Chondrocyte (in vitro differentiated cells): ENCODE measurements at places on chromosomes 5 and 9.

DNA sequence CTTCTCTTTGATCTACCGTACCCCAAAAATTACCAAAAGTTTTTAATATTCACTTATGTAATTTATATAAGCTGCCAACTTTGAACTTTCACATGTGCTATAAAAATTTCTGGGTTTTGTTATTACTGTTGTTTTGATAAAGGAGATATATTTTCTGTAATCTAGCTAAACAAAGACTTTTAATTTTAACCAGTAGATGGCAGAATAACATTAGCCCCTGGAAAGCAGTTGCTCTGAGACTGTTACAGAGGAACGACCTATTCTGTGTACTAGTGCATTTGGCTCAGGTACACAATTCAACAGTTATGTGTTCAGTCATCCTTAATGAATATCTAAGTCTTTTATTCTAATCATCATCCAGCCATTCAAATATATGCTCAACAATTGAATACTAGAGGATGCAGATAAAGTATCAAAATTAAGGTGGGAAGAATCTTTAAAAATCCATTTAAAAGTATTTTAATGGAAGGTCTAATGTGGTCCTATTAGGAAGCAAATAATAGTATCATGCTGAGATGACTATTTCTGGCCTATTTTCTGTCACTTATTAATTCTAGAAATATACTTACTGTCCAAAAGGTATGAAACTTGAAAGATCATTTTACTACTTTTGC lies 8.6 kb downstream of the KLHL9 start:
- no peak for DNase-seq

DNA sequence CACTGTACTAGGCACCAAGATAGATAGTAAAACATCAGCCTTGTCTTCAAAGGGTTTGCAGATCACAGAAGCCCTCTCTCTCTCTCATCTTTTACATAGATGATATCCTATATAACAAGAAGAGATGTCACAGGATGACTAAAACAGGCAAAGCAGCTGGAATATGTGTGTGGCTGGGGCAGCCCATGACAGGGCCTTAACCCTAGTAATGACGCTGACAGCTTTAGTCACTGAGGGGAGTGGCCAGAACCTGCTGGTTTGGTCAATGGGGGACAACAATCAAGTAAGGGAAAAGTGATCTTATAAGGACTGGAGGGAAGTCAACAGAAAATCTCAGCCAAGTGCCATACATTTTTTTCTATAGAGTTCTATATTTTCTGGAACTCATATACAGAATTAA lies 41.9 kb upstream of the RIC1 start:
- no peak for DNase-seq

GRCh38 chr5:134090522-134090921 lies 24.0 kb upstream of the TCF7 start:
- DNase-seq: peak; percentile 52

DNA sequence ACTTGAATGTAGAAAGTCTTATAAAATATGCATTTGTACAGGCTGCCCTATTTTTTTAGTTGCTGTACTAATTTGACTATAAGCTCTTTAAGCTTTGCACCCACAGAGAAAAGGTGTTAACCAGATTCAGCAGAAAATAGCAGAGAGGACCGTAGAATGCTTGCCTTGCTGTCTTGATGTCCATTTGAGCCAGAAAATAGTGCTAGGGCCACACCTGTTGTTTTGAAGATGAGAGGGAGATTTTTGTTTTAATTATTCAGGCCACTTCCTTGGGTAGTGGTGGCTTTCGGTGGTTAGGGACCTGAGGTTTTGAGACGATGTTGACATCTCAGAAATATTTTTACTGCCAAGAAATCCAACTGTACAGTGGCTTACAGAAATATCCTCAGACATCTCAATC lies 196.0 kb downstream of the SPATA31D1 start:
- no peak for DNase-seq

DNA sequence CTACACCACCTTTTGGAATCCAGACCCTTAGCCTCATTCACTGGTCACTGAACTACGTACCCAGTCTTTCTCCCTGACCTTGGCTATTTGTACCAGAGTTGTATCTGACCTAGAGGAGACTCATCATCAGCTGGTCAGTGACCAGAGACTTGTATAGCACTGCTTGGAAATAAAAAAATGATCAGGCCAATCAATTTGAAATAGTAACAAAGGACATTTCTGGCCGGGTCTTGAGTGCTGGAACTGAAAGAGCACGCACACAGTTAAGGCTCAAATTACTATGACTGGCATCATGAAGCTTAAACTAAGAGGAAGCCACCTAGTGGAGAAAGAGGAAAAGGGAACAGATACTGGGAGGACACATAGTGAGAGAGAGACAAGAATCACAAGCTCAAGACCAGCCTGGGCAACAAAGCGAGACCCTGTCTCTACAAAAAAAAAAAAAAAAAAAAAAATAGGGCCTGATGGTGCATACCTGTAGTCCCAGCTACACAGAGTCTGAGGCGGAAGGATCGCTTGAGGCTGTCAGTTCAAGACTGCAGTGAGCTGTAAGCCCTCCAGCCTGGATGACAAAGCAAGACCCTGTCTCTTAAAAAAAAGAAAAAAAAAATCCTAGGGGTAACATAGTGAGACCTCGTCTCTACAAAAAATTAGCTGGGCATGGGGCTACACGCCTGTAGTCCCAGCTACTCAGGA lies 12.8 kb upstream of the SRP19 start:
- DNase-seq: no peak

DNA sequence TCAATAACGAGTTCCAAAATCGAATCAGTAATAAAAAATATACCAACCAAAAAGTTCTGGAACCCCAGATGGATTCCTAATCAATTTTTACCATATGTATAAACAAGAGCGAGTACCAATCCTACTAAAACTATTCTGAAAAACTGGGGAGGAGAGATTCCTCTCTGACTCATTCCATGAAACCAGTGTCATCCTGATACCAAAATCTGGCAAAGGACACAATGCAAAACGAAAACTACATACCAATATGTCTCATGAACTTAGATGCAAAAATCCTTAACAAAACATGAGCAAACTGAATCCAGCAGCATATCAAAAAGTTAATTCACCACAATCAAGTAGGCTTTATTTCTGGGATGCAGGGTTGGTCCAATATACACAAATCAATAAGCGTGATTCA lies 30.5 kb upstream of the MACIR start:
- no peak for DNase-seq

DNA sequence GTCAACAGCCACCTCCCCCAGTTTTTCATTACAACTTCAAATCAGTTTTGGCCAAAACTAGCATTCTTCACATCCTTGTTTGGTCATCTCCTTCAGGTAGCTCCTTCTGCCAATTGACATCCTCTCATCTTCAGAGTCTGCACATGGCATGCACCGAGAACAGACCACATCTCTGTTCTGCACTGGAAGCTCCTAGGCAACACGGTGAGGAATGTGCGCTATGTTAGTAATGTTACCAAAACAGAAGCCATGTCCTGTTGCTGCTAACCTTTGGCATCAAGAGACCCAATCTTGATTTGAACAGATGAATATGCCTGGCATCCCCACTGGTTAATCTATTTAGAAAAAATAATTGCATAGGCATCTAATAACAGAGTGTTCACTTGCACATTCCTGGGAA lies 5.1 kb upstream of the HK3 start:
- DNase-seq: no peak

- no peak for DNase-seq
These were observed 397.5 kb downstream of the MLLT3 start for GRCh38 chr9:20224756-20225155.

GRCh38 chr5:136382071-136382470 lies 16.7 kb upstream of the TRPC7 start:
- no peak for DNase-seq

DNA sequence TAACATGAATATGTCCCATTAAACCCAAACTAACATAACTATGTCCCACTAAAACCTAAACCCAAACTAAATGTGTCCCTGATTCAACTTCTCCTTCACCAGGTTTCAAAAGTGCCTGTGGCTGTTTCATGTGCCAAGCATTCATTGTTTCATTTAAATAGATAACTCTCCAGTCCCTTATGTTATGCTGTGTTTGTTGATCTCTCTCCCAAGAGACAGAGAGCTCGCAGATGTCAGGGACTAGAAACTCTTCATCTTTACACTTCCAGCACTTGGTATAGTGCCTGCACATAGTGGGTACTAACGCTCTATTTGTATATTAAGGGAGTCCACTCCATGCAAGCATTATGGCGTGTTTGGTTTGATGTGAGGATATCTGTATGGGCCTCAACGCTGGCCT lies 118.0 kb downstream of the GPBP1 start:
- DNase-seq: no peak

DNA sequence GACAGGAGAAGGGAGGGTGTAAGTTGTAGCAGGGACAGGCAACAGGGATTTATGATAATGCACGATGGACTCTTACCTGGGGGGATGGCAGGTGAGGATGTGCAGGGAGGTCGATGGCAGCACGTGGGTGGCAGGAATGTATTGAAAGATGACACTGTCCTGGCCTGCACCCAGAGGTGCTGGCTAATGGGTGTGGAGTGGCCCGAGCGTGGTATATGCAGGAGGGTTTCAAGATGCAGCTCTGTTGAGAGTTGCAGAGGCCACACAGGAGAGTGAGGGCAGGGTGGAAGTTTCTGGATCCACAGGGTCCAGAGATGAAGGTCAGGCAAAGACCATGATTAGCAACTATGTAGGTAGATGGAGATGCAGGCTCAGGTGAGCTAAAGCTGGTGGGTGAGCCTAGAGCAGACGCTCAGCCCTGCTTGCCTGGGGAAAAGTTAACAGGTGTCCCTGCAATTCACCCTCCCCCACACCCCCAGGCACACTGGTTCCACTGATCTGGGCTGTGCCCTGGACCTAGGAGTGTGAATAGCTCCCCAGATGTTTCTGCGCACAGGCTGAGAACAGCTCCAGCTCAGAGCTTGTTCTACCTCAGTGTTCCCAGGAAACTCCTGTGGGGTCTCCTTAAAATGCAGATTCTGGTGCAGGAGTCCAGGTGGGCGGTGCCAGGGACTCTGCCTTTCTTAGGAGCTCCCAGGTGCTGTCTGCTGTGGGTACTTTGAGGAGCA lies 21.5 kb upstream of the S1PR3 start:
- no peak for DNase-seq

DNA sequence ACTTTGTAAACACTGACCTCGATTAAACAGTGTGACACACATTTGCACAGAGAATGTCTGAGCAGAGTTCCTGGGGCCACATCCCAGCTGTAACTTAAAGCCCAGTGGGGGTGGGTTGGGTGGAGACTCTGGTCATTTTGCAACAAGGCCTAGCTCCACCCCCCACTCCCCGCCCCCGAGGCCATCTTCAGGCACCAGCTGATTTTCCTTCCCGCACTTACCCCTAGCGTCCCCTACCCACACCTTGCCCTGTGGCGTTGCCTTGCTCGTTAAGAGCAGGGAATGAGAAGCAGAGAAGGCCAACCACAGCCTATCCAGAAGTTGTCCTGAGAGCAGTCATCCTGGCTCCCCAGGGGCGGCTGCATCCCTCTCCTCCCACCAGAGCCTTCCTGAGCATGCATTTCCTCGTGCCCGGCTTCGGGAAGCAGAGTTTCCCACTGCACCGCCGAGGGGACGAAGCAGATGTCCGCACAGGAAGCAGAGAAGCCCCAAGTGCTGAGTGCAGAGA lies 101.7 kb upstream of the SARDH start:
- DNase-seq: no peak

DNA sequence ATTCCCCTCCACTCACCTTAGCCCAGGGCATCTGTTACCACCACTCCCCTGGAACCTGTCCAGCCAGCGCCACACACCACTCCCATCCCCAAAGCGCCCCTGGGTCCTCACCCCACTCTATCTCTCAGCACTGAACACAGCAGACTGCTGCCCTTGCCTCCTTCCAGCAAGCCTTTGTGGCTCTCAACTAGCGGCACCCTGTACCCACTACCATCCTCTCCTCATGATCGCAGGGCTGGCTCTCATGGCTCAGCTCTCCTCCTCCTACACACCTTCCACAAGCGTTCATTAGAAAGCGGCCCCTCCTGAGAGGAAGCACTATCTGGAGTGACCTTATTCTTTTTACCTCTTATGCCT lies 13.3 kb upstream of the BASP1 start:
- DNase-seq: no peak

- DNase-seq: no peak
These were observed 38.7 kb downstream of the APC start for GRCh38 chr5:112776301-112776856.

GRCh38 chr5:146409054-146409671 lies 38.0 kb upstream of the TCERG1 start:
- no peak for DNase-seq

GRCh38 chr5:53890490-53890889 lies 330.1 kb downstream of the NDUFS4 start:
- no peak for DNase-seq

DNA sequence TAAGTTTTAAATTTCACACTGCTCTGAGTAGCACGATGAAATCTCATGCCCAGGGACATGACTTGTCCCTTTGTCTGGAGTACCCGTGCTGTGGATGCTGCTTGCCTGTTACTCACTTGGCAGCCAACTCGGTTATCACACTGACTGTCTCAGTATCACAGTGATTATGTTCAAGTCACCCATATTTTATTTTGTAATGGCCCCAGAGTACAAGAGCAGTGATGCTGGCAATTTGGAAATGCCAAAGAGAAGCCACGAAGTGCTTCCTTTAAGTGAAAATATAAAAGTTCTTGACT lies 22.8 kb upstream of the SCGB3A2 start:
- no peak for DNase-seq

DNA sequence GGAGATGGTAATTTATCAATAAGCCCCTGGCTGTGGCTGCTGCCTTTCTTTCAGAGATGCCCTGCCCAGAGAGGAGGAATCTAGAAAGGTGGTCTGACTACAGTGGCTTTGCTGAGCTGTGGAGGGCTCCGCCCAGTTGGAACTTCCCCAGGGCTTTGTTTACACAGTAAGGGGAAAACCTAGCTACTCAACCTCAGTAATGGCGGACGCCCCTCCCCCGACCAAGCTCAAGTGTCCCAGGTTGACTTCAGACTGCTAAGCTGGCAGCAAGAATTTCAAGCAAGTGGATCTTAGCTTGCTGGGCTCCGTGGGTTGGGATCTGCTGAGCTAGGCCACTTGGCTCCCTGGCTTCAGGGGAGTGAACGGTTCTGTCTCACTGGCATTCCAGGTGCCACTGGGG lies 865.4 kb upstream of the ACO1 start:
- no peak for DNase-seq

DNA sequence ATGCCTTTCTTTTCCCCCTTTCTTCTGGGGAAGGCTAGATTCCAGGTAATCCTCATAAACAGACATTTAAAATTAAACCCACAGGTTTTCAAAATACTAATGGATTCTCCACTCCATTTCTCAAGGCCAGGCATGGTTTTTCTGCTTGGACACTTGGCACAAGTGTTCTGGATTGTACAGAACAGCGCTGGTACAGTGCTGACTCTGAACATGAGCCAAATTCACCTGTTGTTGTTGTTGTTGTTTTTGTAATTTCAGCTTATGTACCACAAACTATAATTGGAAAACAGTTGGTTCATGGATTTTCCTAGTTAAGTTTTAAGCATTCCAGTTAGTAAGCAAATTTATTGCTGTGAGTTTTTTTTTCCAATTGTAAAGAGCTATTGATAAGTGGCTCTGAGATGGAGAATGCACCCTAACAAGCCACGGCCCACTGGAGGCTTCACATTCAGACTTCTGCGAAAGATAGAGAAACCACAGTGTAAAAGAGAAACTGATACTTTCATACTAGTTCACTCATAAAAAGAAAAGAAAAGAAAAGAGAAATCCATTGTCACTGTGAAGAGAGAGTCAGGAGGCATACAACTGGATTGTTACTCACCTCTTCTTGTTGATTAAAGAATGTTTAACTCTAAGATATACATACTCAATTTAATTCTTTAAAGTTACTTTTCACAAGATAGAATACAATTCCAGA lies 16.2 kb upstream of the ITGA1 start:
- DNase-seq: no peak

- DNase-seq: no peak
These were observed 519.9 kb upstream of the WWC1 start for GRCh38 chr5:167771571-167771970.

- DNase-seq: no peak
These were observed 56.1 kb downstream of the PCDH1 start for GRCh38 chr5:141822144-141822543.
